NCI-H2081 (cell line): ENCODE measurements at places on chromosomes 3 and 15.

DNA sequence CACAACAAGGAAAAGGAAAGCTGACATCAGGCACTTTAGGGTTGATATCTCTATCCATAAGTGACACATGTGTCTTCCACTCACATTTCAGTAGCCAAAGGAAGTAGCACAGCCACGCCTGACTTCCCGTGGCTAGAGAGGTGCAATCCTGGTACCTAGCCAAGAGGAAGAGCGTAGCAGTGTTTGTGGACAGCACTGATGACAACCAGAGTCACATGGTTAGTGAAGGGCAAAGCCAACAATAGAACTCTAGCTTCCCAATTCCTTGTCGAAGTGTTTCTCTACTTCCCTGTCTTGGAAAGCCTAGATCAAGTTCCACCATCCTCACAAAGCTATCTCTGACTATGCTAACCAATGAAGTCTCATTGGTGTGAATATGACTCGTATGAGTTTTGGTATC, 189.2 kb downstream of the RSL24D1 start:
- no peak for DNase-seq

GRCh38 chr3:60841355-60841754, 409.9 kb downstream of the FHIT start:
- no peak for DNase-seq

GRCh38 chr3:137766876-137767537, 2.9 kb downstream of the SOX14 start:
- DNase-seq: no peak

GRCh38 chr3:99918715-99919114, 101.1 kb downstream of the CMSS1 start:
- DNase-seq: no peak

GRCh38 chr15:95698230-95698629, 632.3 kb upstream of the NR2F2 start:
- no peak for DNase-seq

GRCh38 chr15:92906563-92907081, 6.5 kb downstream of the CHD2 start:
- no peak for DNase-seq

DNA sequence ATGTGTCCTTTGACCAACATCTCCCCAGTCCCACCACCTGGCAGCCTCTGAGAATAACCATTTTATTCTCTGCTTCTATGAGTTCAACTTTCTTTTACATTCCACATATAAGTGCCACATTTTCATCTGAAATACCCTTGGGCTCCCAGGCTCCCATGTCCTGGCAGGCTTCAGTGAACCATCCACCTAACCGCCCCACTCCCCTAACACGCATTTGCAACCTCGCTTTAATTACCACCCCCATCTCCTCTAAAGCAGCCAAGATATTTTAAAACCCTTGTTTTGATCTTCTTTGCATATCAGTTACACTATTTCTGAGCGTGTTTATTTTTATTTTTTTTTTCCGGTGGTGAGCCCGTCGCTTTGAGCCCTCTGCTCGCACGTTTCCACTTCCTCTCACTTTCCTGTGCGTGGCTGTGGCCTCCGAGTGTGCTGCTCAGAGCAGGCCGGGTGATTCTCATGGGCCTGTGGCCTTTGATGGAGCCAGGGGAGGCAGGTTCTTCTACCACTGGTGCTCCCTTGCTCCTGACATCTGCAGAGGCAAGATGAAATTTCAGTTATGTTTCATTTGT, 195.4 kb upstream of the LPP start:
- DNase-seq: no peak

DNA sequence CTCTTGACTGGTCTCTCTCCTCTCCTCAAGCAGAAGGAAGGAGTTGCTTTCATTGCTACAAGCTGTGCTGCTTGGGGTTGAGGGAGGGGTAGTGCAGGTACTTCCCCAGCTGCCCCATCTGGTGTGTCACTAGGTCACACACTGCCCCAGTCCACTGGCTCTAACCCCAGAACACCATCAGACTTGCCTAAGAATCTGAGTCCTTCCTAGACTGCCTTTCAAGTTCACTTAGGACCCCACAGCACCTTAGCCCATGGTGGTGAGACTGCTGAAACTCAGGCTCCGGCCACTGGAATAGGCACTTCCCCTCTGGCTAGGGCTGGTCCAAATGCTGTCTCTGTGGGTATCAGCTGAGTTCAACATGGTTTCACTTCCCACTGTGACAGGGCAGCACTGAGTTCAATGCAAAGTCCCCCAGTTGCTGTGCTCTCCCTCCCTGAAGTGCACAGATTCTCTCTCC, 279.7 kb upstream of the GOLGA6L4 start:
- DNase-seq: no peak
